Left lobe of liver (tissue), 2 donors: ENCODE measurements at places on chromosomes 11 and 22. TPM values are rescaled to one million over a fixed set of nuclear protein-coding genes. Genes with fewer than 3 reads are reported as not detected.

VSIG10L2 gene
- total RNA-seq = not detected

OR6M1 gene
- total RNA-seq = not detected

CWF19L2 gene
- total RNA-seq = 4.4 TPM

DNA sequence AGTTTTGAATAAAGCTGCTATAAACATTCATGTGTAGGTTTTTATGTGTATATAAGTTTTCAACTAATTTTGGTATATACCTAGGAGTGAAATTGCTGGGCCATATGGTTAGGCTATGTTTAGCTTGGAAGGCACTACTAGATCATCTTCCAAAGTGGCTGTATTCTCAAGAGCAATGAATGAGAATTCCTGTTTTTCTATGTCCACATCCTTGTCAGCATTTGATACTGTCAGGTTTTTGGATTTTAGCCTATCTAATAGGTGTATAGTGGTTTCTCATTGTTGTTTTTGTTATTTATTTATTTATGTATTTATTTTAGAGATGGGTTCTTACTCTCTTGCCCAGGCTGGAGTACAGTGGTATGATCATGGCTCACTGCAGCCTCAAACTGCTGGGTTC is 26.3 kb upstream of the CLTCL1 start:
- no peak for DNase-seq

BDNF gene
- 0.05 TPM for total RNA-seq

DNA sequence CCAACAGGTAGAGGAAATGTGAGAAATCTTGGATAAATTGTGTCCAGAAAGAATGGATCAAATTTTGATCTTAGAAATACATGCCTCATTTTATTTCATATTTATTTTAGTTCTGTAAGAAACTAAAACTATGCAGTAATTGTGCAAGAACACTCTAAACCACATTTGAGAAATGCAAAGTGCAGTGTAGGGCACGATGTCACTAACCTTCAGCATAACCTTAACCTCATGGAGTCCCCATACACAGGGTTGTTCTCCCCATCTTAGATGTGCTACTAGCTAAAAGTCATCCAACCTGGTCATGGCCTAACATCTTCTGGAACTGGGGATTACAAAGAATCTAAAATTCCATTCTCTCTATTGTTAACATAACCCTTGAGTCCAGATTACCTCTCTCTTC is 48.4 kb upstream of the ARHGAP42 start:
- DNase-seq = no peak

SMIM35 gene
- total RNA-seq = 0.08 TPM

ANO5 gene
- 2.0 TPM for total RNA-seq

FAT3 gene
- total RNA-seq = 0.13 TPM

MOV10L1 gene
- total RNA-seq = not detected

ATP5MG gene
- total RNA-seq = 94.9 TPM

PARVB gene
- total RNA-seq = 14.3 TPM

DNA sequence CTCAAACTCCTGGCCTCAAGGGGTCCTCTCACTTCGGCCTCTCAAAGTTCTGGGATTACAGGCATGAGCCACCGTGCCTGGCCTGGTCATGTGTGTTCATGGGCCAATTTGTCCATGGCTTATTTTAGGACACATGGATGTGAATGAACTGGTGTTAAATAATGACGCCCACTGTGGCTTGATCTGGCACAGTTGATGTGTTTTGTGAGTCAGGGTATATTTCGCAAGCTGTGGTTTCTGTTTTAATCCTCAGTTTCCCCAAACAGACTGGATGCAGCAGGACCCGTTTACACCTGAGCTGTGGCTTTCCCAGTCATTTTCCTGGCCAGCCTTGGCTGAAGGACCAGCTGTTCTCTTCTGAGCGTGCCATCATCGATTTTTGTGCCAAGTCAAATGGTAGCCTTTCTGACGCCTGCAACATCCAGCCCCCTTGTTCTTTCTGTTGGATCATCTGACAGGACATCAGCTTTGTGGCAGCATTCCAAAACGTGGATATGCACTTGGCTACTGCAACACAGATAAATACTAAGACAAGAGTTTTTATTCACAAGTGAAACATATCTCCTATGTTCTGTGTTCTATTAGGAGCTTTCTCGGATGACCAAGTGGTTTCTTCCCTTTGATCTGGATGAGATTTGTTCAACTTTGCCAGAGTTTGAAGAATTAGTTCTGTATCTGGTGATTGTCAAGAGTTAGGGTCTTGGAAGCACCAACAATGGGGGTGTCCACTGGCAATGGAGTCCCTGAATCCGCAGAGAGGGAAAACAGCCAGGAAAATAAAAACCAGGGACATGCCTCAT is 40.0 kb upstream of the SEPTIN5 start:
- no peak for DNase-seq

- DNase-seq = no peak
These were observed 6.8 kb upstream of the CREB3L1 start for GRCh38 chr11:46270684-46271083.

GRCh38 chr11:31366795-31367194 is 2.7 kb downstream of the DCDC1 start:
- DNase-seq = no peak

CTSD gene
- 564 TPM for total RNA-seq

DNA sequence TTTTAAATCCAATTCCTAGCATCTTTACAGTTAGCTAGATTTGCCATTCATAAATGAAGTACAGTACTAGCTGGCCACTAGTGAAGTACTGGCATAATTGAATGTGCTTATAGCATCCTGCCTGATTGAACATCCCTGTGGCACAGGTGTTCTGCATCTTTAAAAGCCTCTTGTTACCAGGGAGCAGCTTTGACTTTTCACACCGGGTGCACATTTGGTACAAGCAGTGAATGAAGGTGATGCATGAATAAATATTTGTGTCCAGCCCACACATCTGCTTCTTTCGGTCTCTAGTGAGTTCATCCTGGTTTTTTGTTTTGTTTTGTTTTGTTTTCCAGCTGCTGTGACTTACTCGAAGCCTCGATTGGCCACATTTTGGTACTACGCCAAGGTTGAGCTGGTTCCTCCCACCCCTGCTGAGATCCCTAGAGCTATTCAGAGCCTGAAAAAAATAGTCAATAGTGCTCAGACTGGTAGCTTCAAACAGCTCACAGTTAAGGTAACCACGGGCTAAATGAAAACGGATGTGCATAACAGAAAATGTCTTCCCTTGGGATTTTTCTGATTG is 5.3 kb downstream of the ATP5MG start:
- no peak for DNase-seq

C1QTNF4 gene
- total RNA-seq = 0.45 TPM

- DNase-seq = no peak
These were observed 311.4 kb downstream of the DYNC2H1 start for GRCh38 chr11:103420593-103420992.

GRCh38 chr11:26623076-26623659 is 51.1 kb upstream of the MUC15 start:
- DNase-seq = no peak

GRCh38 chr11:69311767-69312385 is 17.9 kb downstream of the MYEOV start:
- no peak for DNase-seq

PHLDA2 gene
- 1.3 TPM for total RNA-seq

- no peak for DNase-seq
These were observed 189.8 kb downstream of the SNX19 start for GRCh38 chr11:130726234-130727037.

F2 gene
- total RNA-seq = 1,408 TPM

- no peak for DNase-seq
These were observed 73.5 kb downstream of the TRAF6 start for GRCh38 chr11:36436589-36436988.

UCP3 gene
- 0.58 TPM for total RNA-seq

FGF4 gene
- not detected for total RNA-seq
